CD4-positive, alpha-beta T cell treated with Interleukin-4 for 4 hours (primary cell): ENCODE measurements at places on chromosomes 1 and 21.

GRCh38 chr21:27219068-27219467, 252.2 kb upstream of the ADAMTS5 start:
- no peak for DNase-seq

GRCh38 chr1:209751627-209752231, 4.1 kb upstream of the TRAF3IP3 start:
- peak; percentile 46 for DNase-seq

DNA sequence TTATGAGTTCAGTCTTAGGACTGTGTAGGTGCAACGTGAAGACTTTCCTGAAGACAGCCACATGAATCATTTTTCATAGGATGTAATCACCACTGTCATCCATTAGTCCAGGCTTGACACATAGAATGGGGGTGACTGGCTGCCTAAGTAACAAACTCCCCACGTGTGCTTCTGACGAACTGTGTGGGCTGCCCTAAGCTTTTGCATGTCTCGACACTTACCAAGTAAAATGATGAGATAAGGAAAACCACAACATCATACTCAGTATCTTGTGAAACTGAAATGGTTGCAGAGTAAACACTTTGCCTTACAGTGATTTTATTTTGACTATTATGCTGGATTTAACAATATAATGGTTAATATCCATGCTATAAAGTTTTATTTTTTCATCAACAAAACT, 19.5 kb downstream of the ERG start:
- DNase-seq = no peak

DNA sequence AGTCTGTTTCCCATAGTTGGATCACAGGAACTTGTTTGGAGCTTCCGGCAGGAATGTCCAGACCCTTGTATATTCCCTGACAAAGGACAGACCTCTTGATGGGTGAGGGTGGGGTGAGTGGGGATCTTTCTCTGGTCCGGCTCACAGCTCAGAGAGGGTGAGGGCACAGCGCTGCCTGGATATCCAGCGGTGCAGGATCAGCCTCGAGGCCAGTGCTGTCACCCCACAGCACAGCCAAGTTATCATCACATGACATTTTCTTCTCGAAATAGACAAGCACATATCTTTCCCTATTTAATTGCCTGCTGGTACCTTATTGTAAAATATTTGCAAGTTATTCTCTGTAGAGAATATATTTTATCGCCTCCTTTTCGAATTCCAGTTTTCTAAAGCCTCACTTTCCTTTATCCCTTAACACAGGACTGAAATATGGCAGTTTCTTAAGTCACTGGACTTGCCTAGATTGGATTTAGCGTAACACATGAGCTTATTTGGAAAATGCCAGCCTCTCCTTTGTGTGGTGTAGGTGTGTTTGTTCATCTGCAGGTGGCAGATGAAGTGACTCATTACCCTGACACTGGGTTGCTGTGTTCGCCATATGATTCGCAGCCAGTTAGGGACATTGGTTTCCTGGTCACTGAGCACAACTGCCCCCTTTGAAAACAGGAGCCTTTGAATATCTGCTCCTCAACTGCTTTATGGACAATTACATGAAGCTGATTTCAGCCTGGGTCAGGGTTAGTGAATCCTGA, 21.4 kb downstream of the CLIC6 start:
- no peak for DNase-seq

- DNase-seq = no peak
These were observed 206.0 kb upstream of the HMCN1 start for GRCh38 chr1:185528084-185528676.

DNA sequence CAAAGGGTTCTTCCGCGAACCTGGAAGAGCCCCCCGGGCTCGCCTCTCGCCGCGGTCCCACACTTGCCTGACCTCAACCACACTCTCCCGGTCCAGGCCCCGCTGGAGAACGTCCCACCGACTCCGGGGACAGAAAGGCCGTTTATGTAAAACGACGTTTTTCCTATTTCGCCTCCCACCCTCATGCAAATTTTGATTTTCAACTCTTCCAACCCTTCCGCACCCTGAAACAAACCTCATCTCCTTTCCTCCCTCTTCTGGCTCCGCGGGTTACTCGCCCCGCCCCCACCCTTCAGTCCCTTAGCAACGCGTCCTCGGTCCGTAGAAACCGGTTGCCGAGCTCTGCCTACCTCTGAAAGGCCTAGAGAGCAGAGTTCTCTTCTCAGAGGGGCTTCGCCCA, at the start of gene C1orf141:
C1orf141 (minus strand) TSS at position 276 of the 400 bp plus-strand sequence. CDS start 7,730 bp downstream, outside the sequence.
- no peak for DNase-seq

DNA sequence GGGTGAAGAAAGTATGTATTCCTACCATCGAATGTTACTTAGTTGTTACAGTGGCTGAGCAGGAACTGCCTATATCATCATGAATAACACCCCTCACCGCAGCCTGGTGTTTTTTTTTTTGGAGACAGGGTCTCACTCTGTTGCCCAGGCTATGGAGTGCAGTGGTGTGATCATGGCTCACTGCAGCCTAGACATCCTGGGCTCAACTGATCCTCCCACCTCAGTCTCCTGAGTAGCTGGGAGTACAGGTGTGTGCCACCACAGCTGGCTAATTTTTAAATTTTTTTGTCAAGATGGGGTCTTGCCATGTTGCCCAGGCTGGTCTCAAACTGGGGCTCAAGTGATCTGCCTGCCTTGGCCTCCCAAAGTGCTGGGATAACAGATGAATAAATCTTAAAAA, 7.3 kb downstream of the PATJ start:
- no peak for DNase-seq

- DNase-seq = no peak
These were observed 12.0 kb upstream of the LIN9 start for GRCh38 chr1:226320930-226321329.

GRCh38 chr1:234686035-234686434, 76.1 kb upstream of the IRF2BP2 start:
- DNase-seq = no peak

DNA sequence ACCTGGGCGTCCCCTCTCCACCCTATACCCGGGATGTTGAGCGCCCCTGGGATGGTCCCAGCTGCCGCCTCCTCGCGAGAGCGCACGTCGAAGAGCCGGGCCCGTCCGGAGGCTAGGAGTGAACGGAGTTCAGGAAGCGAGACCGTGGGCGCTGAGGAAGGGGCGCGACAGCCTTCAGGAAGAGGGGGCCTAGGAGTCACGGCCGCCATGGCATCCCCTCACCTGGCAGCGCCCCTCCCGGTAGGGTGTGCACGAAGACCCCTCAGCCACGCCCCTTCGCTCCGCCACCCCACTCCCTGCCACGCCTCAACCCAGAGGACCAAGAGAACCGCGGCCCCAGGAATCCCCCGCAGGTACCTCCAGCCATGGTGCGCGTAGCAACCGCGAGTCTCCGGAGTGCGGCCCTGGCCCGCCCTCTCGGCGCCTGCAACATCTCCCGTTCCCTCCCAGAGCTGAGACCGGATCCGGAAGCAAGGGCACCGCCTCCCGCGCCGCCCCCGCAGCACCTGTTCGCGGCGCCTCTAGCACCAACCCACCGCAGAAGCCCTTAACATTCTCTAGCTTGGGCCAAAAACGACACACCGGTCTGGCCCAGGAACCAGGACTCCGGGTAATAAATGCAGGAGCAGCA, at the start of gene TSTD1:
TSTD1 (minus strand) TSS at position 442 of the 631 bp plus-strand sequence; CDS start at position 367, 75 bp downstream.
- peak; percentile 87 for DNase-seq

- DNase-seq = no peak
These were observed 41.0 kb downstream of the GATAD2B start for GRCh38 chr1:153881751-153882150.

- no peak for DNase-seq
These were observed 29.3 kb downstream of the XCL2 start for GRCh38 chr1:168514455-168514854.

- no peak for DNase-seq
These were observed 20.8 kb downstream of the FAAP20 start for GRCh38 chr1:2173546-2174347.

DNA sequence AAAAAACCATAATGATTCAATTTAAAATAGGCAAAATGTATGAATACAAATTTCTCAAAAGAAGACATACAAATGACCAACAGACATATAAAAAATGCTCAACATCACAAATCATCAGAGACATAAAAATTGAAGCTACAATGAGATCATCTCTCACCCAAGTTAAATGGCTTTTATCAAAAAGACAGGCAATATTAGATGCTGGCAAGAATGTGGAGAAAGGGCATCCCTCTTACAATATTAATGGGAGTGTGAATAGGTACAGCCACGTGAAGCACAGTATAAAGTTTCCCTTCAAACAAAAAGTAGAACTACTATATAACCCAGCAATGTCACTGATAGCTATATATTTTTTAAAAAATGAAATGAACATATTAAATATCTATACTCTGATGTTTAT, 1481.7 kb downstream of the AMY1C start:
- no peak for DNase-seq

GRCh38 chr1:152386940-152387339, 27.1 kb downstream of the CRNN start:
- DNase-seq = no peak

DNA sequence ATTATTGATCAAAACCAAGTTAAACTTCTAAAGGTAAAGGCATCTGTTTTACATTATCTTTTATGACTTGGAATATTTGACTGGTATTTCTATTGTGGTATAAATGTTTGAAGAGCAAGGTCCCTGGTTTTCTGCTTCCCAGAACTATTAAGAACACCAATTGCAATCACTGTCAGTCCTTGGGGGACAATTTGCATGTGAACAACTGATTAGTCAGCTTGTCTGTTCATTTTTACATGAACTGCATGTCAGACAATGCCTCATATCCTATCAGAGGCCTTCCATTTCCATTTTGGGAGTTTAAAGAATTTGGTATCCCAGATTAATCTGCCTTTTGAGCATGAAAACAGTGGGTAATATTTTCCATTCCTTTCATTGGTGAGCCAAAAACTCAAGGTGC, 654.9 kb upstream of the USP24 start:
- DNase-seq = no peak

DNA sequence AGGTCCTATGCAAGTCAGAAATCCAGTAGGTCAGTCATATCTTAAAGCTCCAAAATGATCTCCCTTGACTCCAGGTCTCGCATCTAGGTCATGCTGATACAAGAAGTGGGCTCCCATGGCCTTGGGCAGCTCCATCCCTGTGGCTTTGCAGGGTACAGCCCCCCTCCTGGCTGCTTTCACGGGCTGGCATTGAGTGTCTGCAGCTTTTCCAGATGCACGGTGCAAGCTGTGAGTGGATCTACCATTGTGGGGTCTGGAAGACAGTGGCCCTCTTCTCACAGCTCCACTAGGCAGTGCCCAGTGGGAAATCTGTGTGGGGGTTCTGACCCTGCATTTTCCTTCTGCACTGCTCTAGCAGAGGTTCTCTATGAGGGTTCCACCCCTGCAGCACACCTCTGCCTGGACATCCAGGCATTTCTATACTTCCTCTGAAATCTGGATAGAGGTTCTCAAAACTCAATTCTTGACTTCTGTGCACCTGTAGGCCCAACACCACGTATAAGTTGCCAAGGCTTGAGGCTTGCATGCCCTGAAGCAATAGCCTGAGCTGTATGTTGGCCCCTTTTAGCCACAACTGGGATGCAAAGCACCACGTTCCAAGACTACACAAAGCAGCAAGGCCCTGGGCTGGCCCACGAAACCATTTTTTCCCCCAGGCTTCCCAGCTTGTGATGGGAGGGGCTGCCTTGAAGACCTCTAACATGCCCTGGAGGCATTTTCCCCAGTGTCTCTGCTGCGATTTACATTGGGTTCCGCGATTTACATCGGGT, 472.7 kb downstream of the NPHP4 start:
- DNase-seq = no peak

- no peak for DNase-seq
These were observed 5.8 kb downstream of the ELF3 start for GRCh38 chr1:202016022-202016810.

GRCh38 chr1:31910933-31911332, 27.2 kb downstream of the PTP4A2 start:
- no peak for DNase-seq

GRCh38 chr1:199064971-199065370, 426.1 kb downstream of the PTPRC start:
- no peak for DNase-seq

- no peak for DNase-seq
These were observed 295.0 kb upstream of the LRRC7 start for GRCh38 chr1:69272684-69273083.

GRCh38 chr1:108316545-108316944, 72.7 kb upstream of the NBPF4 start:
- no peak for DNase-seq

DNA sequence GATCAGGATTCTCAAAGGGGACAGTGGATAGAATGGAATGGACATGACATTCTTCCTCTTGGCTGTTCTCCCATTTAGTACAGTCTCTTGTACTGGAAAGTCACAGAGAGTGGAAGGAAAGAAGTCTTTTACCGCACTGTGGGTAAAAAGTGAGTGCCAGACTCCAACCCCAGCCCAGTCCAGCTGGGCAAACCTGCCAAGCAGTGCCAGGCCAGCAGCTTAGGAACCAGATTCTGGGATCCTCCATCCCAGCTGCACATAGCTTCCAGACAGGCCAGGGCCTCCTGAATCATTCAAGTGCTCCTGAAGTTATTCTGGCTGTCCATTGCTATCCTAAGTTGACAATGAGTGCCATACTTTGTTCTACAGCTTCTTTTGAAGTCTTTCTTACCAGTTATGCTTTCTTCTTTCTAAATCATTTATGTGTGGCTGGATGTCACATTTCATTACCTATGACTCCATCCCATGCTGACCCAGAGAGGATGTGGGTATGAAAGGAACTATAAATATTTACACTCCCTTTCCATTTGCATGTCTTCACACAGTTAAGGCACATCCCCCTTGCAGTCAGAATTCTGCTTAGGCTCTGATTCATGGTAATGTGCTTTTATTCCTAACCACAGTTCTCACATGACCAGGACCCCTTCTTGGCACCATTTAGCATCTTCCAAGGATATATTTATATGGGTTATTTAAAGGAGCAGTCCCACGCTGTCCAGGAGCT, 88.9 kb downstream of the AK5 start:
- DNase-seq = no peak

DNA sequence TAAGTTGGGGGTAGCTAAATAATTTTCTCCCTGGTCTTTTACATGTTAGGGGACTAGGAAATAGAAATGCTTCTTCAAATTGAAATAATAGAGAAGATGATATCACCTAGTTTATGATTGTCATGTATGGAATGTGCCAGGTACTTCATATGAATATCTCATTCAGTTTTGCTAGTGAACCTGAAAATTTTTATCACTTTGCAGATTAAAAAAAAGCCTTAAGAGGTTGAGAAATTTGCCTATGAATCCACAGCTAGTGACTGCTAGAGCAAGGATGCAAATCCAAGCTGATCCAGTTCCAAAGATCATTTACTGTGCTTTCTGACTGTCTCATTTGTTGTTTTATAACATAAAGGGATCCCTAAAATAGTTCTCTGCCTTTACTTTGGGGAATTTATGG, 24.7 kb downstream of the RNF2 start:
- DNase-seq = no peak

- no peak for DNase-seq
These were observed 15.4 kb downstream of the TRIM67 start for GRCh38 chr1:231177226-231177625.

DNA sequence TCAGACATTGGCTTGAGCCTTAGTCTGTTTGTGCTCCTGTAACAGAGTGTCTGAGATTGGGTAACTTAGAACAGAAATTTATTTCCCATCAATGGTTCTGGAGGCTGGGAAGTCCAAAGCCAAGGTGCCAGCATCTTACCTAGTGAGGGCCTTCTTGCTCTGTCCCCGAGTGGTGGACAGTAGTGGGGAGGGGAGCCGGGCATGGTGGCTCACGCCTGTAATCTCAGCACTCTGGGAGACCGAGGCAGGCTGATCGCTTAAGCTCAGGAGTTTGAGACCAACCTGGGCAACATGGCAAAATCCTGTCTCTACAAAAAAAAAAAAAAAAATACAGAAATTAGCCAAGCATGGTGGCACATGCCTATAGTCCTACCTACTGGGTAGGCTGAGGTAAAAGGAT, 336.5 kb upstream of the VAMP3 start:
- DNase-seq = no peak
